Suprapubic skin (tissue), 4 donors: ENCODE measurements at places on chromosomes 3 and 15.
A peak's percentile ranks its signal among the peaks of the same experiment; 100 is the strongest.

- no peaks in the 10 kb centered on the region for H3K27me3 ChIP-seq
- no peak overlapping the region for H3K4me3 ChIP-seq
- peaks cover 3% of the 10 kb centered on the region for H3K36me3 ChIP-seq
- no peak for DNase-seq
Measured at GRCh38 chr15:100457201-100457600, 71.5 kb downstream of the CERS3 start.

- H3K4me3 ChIP-seq, result no peak overlapping the region
- H3K27ac ChIP-seq, result no peak overlapping the region
- no peaks in the 10 kb centered on the region for H3K27me3 ChIP-seq
- H3K4me1 ChIP-seq, result peaks cover 50% of the 10 kb centered on the region
- no peaks in the 10 kb centered on the region for H3K36me3 ChIP-seq
- no peak for DNase-seq
Measured at GRCh38 chr15:99446565-99447496, 119.0 kb upstream of the MEF2A start.

DNA sequence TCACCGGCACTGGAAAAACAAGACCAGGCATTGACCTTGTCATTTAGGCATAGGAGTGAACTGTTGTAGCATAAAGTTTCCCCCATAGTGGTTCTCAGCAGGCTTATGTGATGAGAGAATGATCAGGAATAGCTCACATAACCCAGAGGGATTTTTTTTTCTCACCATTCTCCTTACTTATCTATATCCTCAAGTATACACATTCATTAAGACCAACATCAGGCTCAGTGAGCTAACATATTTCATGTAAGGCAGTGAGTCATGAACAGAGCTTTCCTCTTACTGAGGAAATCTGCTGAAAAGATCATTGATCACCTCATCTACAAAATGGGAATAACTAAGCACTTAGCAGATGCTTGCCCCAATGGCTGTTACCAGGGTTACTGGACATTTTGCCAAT is 396.6 kb upstream of the TMCO5A start:
- H3K27ac ChIP-seq, result no peak overlapping the region
- no peaks in the 10 kb centered on the region for H3K36me3 ChIP-seq
- H3K27me3 ChIP-seq, result no peaks in the 10 kb centered on the region
- no peak overlapping the region for H3K4me3 ChIP-seq
- no peaks in the 10 kb centered on the region for H3K4me1 ChIP-seq

- no peaks in the 10 kb centered on the region for H3K27me3 ChIP-seq
- no peak overlapping the region for H3K4me3 ChIP-seq
- H3K27ac ChIP-seq, result no peak overlapping the region
- no peak for DNase-seq
- no peaks in the 10 kb centered on the region for H3K4me1 ChIP-seq
Measured at GRCh38 chr3:35744419-35744818, 105.1 kb downstream of the ARPP21 start.

GRCh38 chr3:71240034-71240433 is 343.5 kb downstream of the FOXP1 start:
- no peaks in the 10 kb centered on the region for H3K27me3 ChIP-seq

DNA sequence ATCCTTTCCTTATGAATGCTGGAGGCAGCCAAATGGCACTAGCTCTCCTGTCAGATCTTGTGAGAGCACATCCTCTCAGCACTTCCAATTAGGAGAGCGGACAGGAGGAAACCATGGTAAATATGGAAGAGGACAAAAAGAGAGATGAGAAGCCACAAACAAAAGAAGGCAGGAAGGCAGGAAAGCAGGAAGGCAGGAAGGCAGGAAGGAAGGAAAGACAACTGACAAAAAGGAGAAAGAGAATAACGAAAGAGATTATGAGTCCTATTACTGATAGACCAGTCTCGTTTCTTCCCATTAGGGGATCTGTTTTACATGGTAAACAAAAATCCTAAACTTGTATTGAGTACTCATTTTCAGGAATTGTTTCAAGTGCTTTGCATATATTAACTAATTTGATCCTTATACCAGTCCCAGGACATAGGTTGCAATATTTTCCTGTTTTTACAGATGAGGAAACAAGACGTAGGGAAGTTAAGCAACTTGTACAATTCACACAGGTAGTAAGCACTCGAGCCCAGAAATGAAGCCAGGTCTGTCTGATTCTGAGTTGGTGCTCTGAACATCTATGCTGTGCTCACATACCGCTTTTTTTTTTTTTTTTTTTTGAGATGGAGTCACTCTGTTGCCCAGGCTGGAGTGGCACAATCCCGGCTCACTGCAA is 4.2 kb downstream of the BCL2A1 start:
- no peaks in the 10 kb centered on the region for H3K4me1 ChIP-seq
- H3K4me3 ChIP-seq, result no peak overlapping the region
- H3K27ac ChIP-seq, result no peak overlapping the region
- no peaks in the 10 kb centered on the region for H3K27me3 ChIP-seq

GRCh38 chr15:40046721-40047414 is 7.9 kb upstream of the SRP14 start:
- H3K36me3 ChIP-seq, result no peaks in the 10 kb centered on the region
- no peak for DNase-seq
- peaks cover 47% of the 10 kb centered on the region for H3K4me1 ChIP-seq
- peak overlapping the region; percentile 17 for H3K27ac ChIP-seq
- H3K27me3 ChIP-seq, result no peaks in the 10 kb centered on the region
- H3K4me3 ChIP-seq, result no peak overlapping the region

GRCh38 chr3:126019683-126020082 is 50.7 kb downstream of the ROPN1B start:
- no peak overlapping the region for H3K4me3 ChIP-seq
- peaks cover under 1% of the 10 kb centered on the region for H3K4me1 ChIP-seq
- H3K27ac ChIP-seq, result no peak overlapping the region
- H3K36me3 ChIP-seq, result peaks cover 19% of the 10 kb centered on the region

- peak; percentile 66 for DNase-seq
- no peak overlapping the region for H3K4me3 ChIP-seq
- H3K4me1 ChIP-seq, result peaks cover 4% of the 10 kb centered on the region
- H3K36me3 ChIP-seq, result no peaks in the 10 kb centered on the region
Measured at GRCh38 chr3:38834110-38834509, 18.1 kb upstream of the SCN10A start.

DNA sequence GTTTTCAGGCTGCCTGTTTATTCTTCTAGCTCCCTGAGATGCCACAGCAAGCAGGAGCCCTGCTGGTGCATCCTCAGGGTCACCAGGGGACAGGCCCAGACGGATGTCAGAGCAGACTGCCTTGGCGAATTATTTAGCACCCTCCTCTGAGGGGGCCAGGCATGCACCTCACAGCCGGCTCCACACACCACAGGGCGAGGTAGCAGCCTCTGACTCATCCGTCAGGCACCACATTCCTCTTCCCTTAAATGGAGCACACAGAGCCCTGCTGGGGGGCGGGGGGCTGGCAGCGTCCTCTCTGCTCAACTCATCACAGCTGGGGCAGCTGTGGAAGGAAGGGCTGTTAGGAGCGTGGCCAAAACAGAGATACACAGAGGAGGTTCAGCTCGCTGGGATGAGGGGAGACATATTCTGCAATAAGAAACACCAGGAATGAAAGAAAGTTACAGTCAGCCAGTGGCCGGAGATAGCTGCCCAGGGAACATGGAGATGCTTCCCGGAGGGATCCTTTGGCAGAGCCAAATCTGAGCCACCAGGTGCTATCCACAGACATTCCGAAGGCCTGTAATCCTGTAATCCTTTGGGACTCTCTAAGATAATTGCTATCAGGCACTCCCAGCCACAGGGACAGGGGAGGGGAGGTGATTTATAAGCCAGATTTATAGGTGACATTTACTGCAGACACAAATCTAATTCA is 13.9 kb upstream of the PRICKLE2 start:
- H3K36me3 ChIP-seq, result no peaks in the 10 kb centered on the region
- no peak for DNase-seq

DNA sequence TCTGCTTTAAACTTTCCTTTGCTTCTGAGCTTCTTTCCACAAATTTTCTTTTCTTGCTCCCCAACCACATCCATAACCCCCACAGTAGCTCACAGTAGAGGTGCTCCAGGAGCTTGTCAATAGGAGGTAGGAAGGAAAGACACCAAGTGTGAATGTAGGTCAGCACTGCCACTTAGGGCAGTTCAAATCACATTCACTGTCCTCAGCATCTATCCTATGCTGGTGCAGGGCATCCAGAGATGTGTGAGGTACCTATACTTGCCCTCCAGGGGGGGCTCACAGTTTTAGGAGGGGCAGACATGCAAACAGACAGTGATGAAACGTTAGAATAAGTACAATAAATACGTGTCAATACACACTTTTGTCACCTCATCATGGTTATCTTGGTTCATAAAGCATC is 1.5 kb upstream of the SPSB4 start:
- H3K4me3 ChIP-seq, result no peak overlapping the region
- no peaks in the 10 kb centered on the region for H3K36me3 ChIP-seq
- peaks cover 52% of the 10 kb centered on the region for H3K27me3 ChIP-seq
- DNase-seq, result no peak
- H3K27ac ChIP-seq, result no peak overlapping the region

DNA sequence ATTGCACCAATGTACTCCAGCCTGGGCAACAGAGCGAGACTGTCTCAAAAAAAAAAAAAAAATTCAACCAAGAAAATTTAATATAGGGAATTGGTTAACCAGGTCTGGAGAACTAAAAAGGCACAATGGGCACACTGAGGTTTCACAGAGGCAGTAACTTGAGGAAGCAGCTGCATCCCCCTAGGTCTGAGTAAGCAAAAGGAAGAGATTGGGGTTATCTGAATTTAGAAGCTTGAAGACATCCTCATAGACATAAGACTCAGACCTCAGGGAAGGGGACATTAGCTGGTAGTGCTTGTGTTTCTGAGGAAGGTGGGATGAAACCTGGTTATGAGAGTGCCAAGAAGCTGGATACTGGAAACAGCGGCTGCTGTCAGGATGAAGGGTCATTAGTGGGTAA is 50.1 kb upstream of the LEKR1 start:
- H3K27me3 ChIP-seq, result no peaks in the 10 kb centered on the region
- H3K27ac ChIP-seq, result no peak overlapping the region
- H3K4me3 ChIP-seq, result no peak overlapping the region
- H3K36me3 ChIP-seq, result no peaks in the 10 kb centered on the region
- H3K4me1 ChIP-seq, result peaks cover 21% of the 10 kb centered on the region
- no peak for DNase-seq

DNA sequence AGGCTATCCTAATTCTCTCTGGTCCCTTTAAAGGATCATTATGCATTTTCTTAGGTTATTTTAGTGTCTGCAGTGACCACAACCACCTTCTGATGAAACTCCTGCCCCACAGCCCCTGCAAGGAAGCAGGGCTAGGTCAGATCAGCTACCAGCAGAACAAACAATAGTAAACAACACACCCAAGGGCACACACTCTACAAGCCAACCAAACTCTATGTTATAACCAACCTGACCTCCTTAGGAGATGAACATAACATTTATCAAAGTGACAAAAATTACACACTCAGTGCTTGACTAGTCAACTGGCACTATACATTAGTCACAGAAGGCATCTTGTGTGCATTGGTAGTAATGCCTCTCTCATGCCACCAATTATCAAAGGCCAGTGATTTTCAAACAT is 17.3 kb downstream of the DENND6A start:
- no peak overlapping the region for H3K4me3 ChIP-seq
- H3K36me3 ChIP-seq, result peaks cover 6% of the 10 kb centered on the region
- no peaks in the 10 kb centered on the region for H3K4me1 ChIP-seq
- no peak overlapping the region for H3K27ac ChIP-seq

GRCh38 chr3:173761161-173761560 is 363.6 kb downstream of the NLGN1 start:
- H3K27ac ChIP-seq, result no peak overlapping the region

DNA sequence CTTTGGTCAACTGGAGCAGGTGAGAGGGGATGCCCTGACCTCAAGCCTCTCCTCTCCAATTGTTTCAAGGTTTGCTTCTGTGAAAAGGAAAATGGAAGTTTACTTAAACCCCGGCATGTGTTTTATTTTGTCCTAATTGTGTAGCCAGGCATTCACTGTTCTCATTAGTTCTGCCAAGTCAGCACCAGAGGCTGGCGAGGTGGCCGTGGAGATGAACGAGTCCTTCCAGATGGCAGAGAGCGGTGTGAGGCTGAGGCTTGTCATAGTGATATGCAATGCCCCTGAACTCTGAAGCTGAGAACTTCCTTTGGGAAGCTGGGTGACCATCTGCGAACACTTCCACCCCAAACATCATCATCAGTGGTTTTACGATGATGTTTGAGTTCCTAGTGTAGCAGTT is 199.6 kb downstream of the TJP1 start:
- no peak for DNase-seq
- H3K27ac ChIP-seq, result no peak overlapping the region
- no peaks in the 10 kb centered on the region for H3K36me3 ChIP-seq
- H3K4me3 ChIP-seq, result no peak overlapping the region

DNA sequence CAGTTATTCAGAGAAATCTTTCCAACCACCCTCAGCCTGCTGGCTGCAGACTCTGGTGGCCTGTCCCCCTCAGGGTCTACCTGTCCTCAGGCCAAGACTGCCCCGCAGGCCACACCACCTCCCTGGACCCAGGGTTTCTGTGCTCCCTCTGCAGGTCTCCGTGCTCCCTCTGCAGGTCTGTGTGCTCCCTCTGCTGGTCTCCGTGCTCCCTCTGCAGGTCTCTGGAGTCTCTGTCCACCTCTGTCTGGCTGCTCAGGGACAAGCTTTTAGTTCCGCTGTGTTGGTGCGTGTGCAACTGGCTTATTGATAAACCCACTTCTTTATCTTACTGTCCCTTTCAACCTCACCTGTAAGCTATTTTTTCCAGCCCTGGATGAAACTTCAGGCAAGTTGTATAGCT is 30.1 kb downstream of the BDH1 start:
- H3K4me1 ChIP-seq, result peaks cover 16% of the 10 kb centered on the region
- no peaks in the 10 kb centered on the region for H3K36me3 ChIP-seq
- H3K27ac ChIP-seq, result peak overlapping the region; percentile 40
- no peaks in the 10 kb centered on the region for H3K27me3 ChIP-seq

DNA sequence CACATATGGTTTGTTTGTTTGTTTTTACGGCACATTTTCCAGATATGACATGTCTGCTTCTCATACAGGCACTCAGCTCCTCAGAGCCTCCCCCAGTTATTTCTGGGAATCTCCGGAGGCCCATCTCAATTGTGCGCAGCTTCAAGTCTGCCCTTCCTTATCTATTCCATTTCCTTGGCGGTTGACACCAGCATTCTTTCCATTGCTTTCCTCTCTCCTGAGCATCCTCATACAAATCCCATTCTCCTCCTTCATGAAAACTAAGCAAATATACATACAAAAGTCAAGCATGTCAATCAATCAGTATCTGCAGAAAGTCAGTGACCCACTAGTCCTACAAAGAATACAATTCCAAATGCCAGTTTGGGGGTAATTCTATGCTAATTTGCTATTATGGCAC is 166.7 kb downstream of the SQOR start:
- H3K27me3 ChIP-seq, result no peaks in the 10 kb centered on the region
- H3K4me3 ChIP-seq, result no peak overlapping the region
- H3K36me3 ChIP-seq, result no peaks in the 10 kb centered on the region
- no peak overlapping the region for H3K27ac ChIP-seq
- no peak for DNase-seq

- H3K4me1 ChIP-seq, result no peaks in the 10 kb centered on the region
- H3K4me3 ChIP-seq, result no peak overlapping the region
Measured at GRCh38 chr3:98962189-98962930, 60.9 kb upstream of the DCBLD2 start.

GRCh38 chr3:7813365-7813764 is 688.3 kb upstream of the LMCD1 start:
- DNase-seq, result no peak
- no peak overlapping the region for H3K4me3 ChIP-seq
- no peaks in the 10 kb centered on the region for H3K27me3 ChIP-seq
- no peaks in the 10 kb centered on the region for H3K4me1 ChIP-seq
- H3K27ac ChIP-seq, result no peak overlapping the region
- H3K36me3 ChIP-seq, result no peaks in the 10 kb centered on the region

GRCh38 chr3:154851644-154852043 is 228.5 kb upstream of the MME start:
- no peaks in the 10 kb centered on the region for H3K4me1 ChIP-seq
- no peaks in the 10 kb centered on the region for H3K27me3 ChIP-seq
- no peak overlapping the region for H3K27ac ChIP-seq
- no peak overlapping the region for H3K4me3 ChIP-seq
- H3K36me3 ChIP-seq, result no peaks in the 10 kb centered on the region
- DNase-seq, result no peak
